Stimulated activated CD4-positive, alpha-beta T cell treated with anti-CD3 and anti-CD28 coated beads, TNF-alpha, amount 100 ng/mL, for 48 hours (primary cell): ENCODE measurements at places on chromosomes 12 and 14.
A peak's percentile ranks its signal among the peaks of the same experiment; 100 is the strongest.

GRCh38 chr14:83071888-83072501, 1538.3 kb upstream of the SEL1L start:
- DNase-seq = no peak

DNA sequence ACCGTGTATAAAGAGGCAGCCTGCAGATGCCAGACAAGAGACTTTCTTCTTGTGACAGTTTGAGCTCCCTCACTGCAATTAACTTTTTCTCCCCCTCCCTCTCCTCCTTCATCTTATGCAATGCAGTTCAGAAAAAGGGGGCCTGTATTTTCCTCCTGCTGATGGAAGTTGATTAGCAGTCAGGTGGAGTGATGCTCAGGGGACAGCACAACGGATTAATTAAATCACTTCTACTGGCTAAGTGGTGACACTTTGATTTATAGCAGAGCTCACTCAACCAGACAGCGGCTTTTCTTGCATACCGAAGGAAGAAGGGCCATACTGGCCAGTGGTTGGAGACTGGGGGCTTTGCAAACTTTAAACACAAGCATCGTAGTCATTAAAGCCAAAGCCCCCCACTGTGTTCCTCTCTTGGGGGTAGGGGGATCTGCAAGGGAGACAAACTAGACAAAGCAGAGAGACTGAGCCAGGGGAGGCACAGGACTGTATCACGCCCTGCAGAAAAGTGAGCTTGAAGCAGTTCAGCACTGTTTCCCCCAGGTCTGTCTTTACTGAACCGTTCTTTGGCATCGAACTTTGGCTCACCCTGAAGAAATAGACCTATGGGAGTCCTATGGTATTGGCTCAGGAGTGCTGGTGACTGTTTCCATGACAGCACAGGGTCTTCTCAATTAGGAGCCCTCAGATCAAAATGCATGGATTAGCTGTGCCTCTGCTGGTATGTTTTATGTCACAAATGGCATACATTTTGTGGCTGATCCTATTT, 47.7 kb downstream of the SPRING1 start:
- DNase-seq = no peak

- no peak for DNase-seq
These were observed 57.1 kb downstream of the ATP2A2 start for GRCh38 chr12:110337912-110338710.

GRCh38 chr12:89971880-89972279, 263.2 kb upstream of the ATP2B1 start:
- no peak for DNase-seq

GRCh38 chr14:40354754-40355153, 922.5 kb upstream of the FBXO33 start:
- no peak for DNase-seq

GRCh38 chr12:95096378-95096777, 23.0 kb upstream of the NR2C1 start:
- no peak for DNase-seq

GRCh38 chr14:62126879-62127478, 364.8 kb downstream of the SNAPC1 start:
- no peak for DNase-seq

DNA sequence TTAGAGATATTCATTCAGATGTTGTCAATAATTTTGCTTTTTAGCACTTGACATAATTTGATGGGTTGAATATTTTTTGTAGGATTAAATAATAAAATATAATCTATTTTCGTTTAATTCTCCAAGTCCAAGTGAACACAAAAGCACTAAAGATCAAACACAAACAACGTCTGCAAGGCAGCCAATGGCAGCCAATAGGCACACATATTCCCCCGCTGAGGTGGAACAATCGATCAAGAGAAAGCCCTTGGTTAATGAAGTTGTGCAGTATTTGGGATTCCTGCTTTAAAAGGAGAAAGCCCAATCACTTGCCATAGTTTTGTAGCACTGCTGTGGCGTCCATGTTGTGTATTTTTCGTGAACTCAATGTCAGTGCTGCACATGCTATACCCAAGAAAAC, 1.5 kb downstream of the DHRS7 start:
- no peak for DNase-seq

- no peak for DNase-seq
These were observed 158.4 kb downstream of the FBXL14 start for GRCh38 chr12:1436015-1436414.

DNA sequence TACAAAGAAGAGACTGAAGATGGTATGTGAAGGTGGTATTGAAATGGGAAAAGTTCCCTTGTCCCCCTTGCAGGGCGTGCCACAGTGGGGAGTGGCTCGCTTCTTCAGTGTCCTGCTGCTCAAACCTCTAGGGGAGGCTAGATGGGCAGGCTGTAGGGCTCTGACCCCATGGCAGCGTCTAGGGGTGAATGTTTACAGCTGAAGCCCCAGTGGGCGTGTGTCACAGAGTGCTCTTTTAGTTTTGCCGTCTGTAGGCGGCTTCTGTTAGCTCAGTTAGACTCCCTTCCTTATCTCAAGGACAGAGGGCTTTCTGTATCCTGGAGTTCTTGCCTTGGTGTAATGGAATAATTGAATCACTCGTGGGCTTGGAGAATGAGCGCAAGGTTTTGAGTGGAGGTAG, 266.2 kb downstream of the RAD51B start:
- no peak for DNase-seq

GRCh38 chr12:2970744-2971143, 11.5 kb downstream of the TEAD4 start:
- no peak for DNase-seq

GRCh38 chr14:50364792-50365191, 31.9 kb downstream of the CDKL1 start:
- no peak for DNase-seq

- DNase-seq = no peak
These were observed 151.3 kb downstream of the SPTSSA start for GRCh38 chr14:34310724-34311123.

GRCh38 chr12:26195641-26196420, 458 bp downstream of the SSPN start:
- no peak for DNase-seq

DNA sequence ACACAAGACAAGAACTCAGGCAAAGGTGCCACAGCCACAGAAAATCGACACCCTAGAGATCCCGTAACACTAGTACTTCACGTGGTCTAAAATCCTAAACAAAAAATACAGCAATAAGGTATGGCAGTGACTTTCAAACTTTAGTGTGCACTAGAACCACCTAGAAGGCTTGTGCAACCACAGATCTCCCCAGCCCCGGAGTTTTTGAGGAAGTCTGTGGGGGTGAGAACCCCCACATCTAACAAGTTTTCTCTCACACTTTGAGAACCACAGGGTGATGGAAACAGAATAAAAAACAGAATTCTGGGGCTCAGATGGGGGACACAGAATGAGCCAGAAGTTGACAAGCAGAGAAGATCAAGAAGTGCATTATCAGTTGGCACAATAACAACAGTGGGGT, 254.0 kb downstream of the ANO6 start:
- no peak for DNase-seq

DNA sequence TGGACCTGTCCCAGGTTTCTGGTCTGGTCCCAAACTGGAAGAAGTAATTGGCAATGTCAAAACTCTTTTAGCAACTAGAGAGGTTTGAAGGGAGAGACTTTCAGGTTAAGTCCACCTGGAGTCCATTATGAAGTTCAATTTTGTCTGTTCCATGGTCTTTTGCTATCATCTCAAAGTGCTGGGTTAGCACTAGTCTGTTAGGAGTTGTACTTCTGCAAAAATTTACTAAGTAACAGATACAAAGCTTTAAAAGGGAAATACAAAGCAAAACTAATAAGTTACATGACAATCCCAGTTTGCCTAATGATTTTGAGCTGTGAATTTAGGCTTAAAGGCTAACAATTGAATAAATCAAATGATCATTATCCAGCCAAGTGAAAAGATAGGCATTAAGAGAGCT, 643.9 kb downstream of the C12orf50 start:
- no peak for DNase-seq

GRCh38 chr12:3040026-3040656, 37.0 kb upstream of the TSPAN9 start:
- no peak for DNase-seq

DNA sequence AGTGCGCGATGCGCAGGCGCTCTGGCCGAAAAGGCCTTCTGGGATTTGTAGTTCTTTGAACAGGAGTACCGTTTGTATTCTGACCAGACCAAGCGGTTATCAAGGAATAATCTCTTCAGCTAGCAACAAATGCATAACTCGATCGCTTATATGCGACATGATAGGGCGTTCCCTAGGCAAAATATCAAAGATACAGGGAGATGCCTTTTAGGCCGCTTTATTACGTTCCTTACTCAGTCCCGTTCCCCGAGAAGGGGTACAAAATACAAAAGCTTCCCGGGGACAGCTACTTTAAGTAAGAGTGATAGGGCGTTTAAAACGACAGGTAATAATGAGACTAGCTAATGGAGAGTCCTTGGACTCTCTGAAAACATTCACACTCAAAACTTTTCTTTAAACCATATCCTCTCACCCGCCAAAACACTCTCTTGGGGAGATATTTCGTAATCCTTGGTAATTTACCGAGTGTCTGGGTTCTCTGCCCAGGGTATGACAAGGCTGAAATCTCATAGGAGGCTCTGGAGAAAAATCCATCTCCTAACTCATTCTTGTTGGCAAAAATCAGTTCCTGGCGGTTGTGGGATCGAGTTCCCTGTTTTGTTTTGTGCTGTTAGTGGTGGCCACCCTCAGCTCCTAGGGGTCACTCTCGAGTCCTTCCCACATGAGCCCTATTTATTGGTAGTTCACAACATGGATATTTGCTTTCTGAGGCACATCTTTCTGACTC, 412 bp upstream of the SNW1 start:
- no peak for DNase-seq

DNA sequence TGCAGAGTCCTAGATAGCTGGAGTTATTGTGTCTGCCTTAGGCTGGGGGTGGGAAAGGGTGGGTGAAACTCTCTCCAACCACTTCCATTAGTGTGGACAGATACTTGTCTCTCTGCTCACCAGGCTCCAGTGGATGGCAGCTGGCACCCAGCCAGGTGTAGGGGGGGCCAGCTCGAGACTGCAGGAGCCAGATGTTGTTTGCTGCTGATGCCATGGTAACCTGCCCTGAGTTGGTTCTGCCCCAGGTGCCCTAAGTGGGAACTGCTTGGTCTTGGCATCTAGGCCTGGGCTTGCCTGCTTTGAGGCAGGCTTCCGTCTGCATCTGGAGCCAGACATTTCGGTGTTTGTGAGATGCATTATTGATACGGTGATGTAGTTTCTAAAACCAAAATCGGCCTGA, 82.2 kb downstream of the ADCK1 start:
- no peak for DNase-seq

GRCh38 chr12:57583008-57583831, 7.8 kb upstream of the PIP4K2C start:
- peak; percentile 57 for DNase-seq

- DNase-seq = no peak
These were observed 65.7 kb downstream of the TBX5 start for GRCh38 chr12:114340231-114340630.

GRCh38 chr14:71418532-71419245, 511.4 kb downstream of the PCNX1 start:
- DNase-seq = no peak

DNA sequence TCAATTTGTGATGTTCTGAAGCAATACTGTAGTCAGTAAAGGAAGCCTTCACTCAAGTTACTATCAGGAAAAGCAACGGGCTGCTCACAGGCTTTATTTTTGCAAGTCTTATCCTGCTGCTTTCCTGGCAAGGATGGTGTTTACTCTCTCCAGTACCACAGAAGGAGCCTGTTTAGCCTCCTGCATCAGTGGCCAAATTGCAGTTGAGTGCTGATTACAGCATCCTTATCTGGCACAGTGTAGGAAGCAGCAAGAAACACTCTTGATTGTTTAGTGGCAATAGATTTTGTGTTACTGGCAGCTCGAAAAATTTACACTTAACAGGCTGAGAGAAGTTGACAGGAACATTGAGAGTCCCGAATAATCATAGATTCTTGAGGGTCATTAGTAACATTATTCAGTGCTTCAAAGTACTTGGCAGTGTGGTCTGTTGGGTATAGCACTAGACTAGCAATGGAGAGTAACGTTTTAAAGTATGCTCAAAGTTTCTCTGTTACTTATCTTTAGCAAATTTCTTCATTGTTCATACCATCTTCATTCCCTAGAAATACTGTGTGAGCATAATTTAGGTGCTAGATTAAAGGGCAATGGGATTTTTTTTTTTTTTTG, 11.7 kb downstream of the TULP3 start:
- no peak for DNase-seq

DNA sequence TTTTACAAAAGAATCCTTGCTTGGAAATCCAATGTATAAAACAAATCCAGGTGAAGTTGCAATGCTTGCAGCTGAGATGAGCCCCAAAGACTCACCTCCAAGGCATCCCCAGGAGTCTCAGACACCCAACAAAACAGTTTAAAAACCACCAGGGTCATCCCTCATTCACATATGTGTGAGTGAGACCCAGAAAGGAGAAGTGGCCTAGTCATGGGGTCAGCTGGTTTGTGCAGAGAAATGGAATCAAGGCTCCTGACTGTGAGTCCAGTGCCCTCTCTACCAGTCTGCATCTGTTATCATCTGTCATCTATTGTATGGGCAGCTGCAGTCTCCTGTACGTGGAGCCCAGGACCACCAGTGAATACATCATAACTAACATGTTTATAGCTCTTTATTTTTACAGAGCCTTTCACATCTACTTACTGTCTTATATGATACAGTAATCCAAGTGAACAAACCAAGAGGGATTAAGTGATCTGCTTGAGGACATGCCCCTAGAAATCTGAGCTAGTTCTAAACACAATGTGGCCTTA, 27.1 kb downstream of the PLEKHG7 start:
- DNase-seq = no peak

- DNase-seq = peak; percentile 69
These were observed 41.9 kb upstream of the FKBP4 start for GRCh38 chr12:2752676-2753371.

GRCh38 chr12:22209422-22209821, 125.1 kb downstream of the ST8SIA1 start:
- DNase-seq = no peak

DNA sequence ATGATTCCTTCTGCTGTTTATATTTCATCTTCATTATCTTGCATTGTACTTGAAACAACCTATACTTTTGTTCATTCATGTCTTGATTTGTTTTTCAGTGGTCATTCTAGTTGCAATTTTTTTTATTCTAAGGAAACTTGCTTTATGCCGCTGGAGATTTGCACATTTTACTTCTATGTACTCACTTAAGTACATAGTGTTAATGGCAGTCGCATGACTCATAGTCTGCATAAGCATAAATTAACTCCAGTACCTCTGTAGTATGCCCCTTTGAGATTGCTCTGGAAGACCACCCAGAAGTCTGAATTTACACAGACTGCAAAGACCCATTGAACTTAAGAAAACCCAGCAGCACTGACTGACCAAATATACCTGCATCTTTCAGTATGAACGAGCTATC, 77.0 kb downstream of the MSRB3 start:
- DNase-seq = no peak

DNA sequence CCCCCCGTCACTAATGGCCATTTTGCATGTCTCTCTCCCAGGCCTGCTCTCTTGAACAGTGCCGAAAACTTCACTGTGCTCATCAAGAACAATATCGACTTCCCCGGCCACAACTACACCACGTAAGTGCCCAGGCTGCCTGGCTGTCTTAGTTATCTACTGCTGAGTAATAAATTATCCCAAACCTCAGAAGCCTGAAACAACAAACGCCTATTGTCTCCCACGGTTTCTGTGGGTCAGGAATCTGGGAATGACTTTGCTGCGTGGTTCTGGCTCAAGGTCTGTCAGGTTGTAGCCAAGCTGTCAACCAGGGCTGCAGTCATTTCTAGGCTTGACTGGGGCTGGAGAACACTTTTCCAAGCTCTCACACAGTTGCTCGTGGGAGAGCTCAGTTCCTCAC, 32.6 kb downstream of the P2RX7 start:
- no peak for DNase-seq
